ENCODE measurements at places on chromosomes 3 and 15.

DNA sequence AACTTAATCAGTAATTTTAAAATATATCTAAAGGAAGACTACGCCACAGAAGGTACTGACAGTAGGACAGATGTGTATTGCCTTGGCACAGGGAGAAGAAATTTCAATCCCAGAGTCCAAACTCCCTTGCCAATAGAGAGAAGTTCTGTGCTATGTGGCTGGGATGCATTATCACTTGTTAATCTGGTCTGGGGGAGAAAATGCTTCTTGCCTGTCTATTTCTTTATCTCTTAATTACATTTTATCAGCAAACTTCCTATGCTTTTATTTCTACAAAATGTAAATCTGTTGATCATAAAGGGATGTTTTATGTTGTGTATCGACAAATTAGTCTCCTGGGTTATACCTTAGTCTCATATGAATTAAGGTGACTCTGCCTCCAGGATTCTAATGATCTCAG lies 21.7 kb downstream of the RBMS3 start:
- H3K27me3 ChIP-seq, result no peaks in the 10 kb centered on the region
- DNase-seq, result no peak
- H3K27ac ChIP-seq, result no peak overlapping the region
- no peak overlapping the region for H3K4me3 ChIP-seq
- peaks cover 8% of the 10 kb centered on the region for H3K4me1 ChIP-seq
- H3K36me3 ChIP-seq, result no peaks in the 10 kb centered on the region

GRCh38 chr3:141248064-141248463 lies 16.4 kb downstream of the PXYLP1 start:
- H3K4me1 ChIP-seq, result no peaks in the 10 kb centered on the region
- no peak overlapping the region for H3K27ac ChIP-seq
- H3K36me3 ChIP-seq, result no peaks in the 10 kb centered on the region
- H3K4me3 ChIP-seq, result no peak overlapping the region
- no peak for DNase-seq

DNA sequence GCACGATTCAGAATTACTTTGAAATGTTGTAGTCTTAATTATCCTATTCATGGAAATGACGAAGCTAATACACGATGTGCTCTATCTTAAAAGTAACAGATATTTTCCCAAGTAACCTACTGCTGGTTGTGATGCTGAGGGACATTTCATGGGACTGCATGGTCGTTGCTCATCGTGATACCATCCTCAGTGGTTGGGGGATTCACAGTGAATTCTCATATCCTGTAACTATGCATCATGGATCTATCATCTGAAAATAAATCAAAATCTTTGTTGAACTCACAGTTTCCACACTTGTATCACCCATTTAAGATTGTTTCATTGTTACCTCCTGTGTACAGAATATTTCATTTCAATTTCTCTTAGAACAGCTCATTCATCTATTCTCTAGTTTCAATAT lies 84.7 kb downstream of the OPA1 start:
- no peak overlapping the region for H3K4me3 ChIP-seq
- no peaks in the 10 kb centered on the region for H3K4me1 ChIP-seq
- no peak overlapping the region for H3K27ac ChIP-seq
- no peak for DNase-seq
- no peaks in the 10 kb centered on the region for H3K27me3 ChIP-seq
- peaks cover 6% of the 10 kb centered on the region for H3K36me3 ChIP-seq

- no peaks in the 10 kb centered on the region for H3K27me3 ChIP-seq
- no peaks in the 10 kb centered on the region for H3K4me1 ChIP-seq
- H3K4me3 ChIP-seq, result no peak overlapping the region
- peaks cover 32% of the 10 kb centered on the region for H3K36me3 ChIP-seq
Observed at GRCh38 chr3:33834096-33834453, 35.6 kb downstream of the PDCD6IP start.

- peak overlapping the region; percentile 82 for H3K27ac ChIP-seq
- peaks cover 84% of the 10 kb centered on the region for H3K4me1 ChIP-seq
- no peak overlapping the region for H3K4me3 ChIP-seq
- H3K36me3 ChIP-seq, result no peaks in the 10 kb centered on the region
Observed at GRCh38 chr15:31352339-31352751, 25.7 kb downstream of the KLF13 start.

DNA sequence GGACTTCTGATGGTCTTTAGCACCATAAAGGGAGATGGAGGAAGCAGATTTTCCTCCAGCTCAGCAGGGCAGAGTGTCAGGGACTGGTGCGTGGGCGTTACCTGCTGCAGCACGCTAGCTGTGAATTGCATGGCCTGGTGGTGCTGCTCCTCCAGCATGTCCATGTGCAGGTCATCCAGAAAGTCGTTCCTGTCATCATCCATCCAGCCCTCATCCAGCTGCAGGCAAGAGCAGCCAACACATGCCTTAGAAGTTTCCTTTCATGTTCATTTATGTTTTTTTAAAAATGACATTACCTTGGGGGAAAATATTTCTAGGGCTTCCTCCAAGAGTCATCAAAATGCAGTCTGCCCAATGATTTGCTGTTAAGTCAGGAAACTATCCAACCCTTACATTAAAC lies 239.2 kb downstream of the PDZRN3 start:
- no peaks in the 10 kb centered on the region for H3K4me1 ChIP-seq
- no peaks in the 10 kb centered on the region for H3K27me3 ChIP-seq
- H3K4me3 ChIP-seq, result no peak overlapping the region
- H3K27ac ChIP-seq, result no peak overlapping the region
- H3K36me3 ChIP-seq, result peaks cover 83% of the 10 kb centered on the region

DNA sequence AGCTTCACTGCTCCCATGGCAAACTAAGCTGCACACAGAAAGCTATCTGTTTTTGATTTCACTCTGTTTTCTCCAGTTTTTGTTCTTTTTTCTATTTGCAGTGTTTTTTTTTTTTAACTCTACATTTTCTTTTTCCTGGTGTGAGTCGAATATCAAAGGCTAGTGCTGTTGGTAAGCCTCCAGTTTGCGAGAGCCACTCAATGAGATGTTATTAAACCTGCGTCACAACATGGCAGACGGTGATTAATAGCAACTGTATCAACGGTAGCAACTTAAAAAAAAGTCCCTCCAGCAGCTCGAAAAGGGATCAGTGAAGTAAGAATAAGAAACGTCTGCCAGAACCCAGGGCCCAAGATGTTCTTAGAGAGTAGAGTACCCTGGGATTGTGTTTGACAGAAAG lies 84.1 kb downstream of the MEIS2 start:
- peak overlapping the region; percentile 67 for H3K27ac ChIP-seq
- no peaks in the 10 kb centered on the region for H3K36me3 ChIP-seq
- no peaks in the 10 kb centered on the region for H3K27me3 ChIP-seq
- DNase-seq, result no peak
- peak overlapping the region; percentile 32 for H3K4me3 ChIP-seq
- peaks cover 8% of the 10 kb centered on the region for H3K4me1 ChIP-seq

- H3K27me3 ChIP-seq, result no peaks in the 10 kb centered on the region
- DNase-seq, result peak; percentile 51
- no peak overlapping the region for H3K27ac ChIP-seq
- no peaks in the 10 kb centered on the region for H3K36me3 ChIP-seq
- H3K4me1 ChIP-seq, result no peaks in the 10 kb centered on the region
- H3K4me3 ChIP-seq, result no peak overlapping the region
Observed at GRCh38 chr3:131396170-131396569, 14.6 kb downstream of the NUDT16 start.

GRCh38 chr3:122985539-122985938 lies 42.0 kb downstream of the SEMA5B start:
- no peaks in the 10 kb centered on the region for H3K36me3 ChIP-seq
- H3K27me3 ChIP-seq, result peaks cover 40% of the 10 kb centered on the region
- H3K4me1 ChIP-seq, result no peaks in the 10 kb centered on the region

DNA sequence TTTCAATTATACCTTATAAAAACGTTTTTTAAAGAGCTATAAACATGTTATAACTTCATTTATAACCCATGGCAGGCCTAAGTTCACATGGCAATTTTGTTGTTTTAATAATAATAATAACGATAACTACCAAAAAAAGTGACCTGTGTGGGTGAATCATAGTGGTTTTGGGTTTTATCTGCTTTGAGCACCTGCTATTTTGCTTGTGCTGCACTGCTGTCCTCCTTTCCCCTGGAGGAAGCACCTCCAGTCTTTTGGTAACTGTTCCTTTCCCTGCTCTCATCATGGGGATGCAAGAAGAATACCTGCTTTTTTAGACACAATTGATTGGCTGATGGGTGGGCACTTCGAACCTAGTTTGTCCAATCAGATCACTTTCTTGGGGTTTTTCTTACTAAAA lies 388.0 kb upstream of the TBL1XR1 start:
- no peaks in the 10 kb centered on the region for H3K36me3 ChIP-seq
- H3K4me1 ChIP-seq, result no peaks in the 10 kb centered on the region
- DNase-seq, result no peak
- no peaks in the 10 kb centered on the region for H3K27me3 ChIP-seq
- no peak overlapping the region for H3K4me3 ChIP-seq

DNA sequence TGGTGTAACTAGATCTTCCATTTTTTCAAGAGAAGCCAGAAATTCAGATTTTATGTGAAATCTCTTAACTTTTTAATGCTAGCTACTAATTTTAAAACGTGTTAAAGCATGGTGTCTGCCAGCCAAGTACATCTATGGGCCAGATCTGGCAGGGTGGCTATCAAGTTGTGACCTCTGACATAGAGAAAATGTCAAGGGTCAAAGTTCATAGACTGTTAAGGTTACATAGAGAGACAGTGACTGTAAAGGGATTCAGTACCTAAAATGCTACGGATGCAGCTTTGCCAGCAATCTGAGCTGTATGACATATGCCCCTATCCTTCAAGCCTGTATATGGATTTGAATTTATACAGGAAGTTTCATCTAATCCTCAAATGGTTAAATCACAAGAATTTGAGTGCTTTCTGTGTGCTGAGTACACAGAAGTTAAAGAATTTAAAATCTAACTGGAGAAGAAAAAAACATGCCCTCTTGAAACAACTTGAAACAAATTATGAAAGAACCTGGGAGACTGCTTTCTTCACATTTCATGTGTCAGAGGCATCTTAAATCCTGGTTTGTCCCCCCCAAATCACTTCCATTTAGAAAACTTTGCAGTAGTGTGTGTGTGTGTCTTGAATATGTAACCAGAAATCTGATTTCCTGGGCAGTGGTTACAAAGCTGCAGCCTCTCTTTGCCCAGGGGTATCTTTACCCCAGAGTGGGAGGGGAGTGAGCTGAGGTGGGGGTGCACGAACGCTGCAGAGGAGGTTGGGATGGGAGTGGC lies 895 bp upstream of the ARHGAP31 start:
- H3K27me3 ChIP-seq, result no peaks in the 10 kb centered on the region
- H3K27ac ChIP-seq, result peak overlapping the region; percentile 95
- peak overlapping the region; percentile 85 for H3K4me3 ChIP-seq
- no peaks in the 10 kb centered on the region for H3K36me3 ChIP-seq
- no peak for DNase-seq

DNA sequence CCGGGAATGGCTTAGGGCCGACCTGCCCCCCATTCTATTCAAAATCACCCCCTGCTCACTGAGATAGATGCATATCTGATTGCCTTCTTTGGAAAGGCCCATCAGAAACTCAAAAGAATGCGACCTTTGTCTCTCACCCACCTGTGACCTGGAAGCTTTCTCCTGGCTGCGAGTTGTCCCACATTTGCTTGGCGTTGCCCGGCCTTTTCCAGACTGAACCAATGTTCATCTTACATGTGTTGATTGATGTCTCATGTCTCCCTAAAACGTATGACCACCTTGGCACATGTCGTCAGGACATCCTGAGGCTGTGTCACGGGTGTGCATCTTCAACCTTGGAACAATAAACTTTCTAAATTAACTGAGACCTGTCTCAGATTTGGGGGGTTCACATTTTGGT lies 3.4 kb upstream of the MUC20 start:
- H3K27ac ChIP-seq, result no peak overlapping the region
- no peaks in the 10 kb centered on the region for H3K4me1 ChIP-seq
- peaks cover 21% of the 10 kb centered on the region for H3K36me3 ChIP-seq
- H3K27me3 ChIP-seq, result no peaks in the 10 kb centered on the region
- H3K4me3 ChIP-seq, result no peak overlapping the region
- no peak for DNase-seq

- H3K27ac ChIP-seq, result no peak overlapping the region
- H3K36me3 ChIP-seq, result no peaks in the 10 kb centered on the region
- H3K27me3 ChIP-seq, result no peaks in the 10 kb centered on the region
- H3K4me3 ChIP-seq, result no peak overlapping the region
Observed at GRCh38 chr15:88331291-88331690, 74.8 kb upstream of the NTRK3 start.

GRCh38 chr15:19987389-19988048 lies 554.1 kb downstream of the GOLGA6L6 start:
- no peaks in the 10 kb centered on the region for H3K4me1 ChIP-seq
- no peaks in the 10 kb centered on the region for H3K36me3 ChIP-seq
- no peak for DNase-seq
- H3K4me3 ChIP-seq, result no peak overlapping the region

- H3K36me3 ChIP-seq, result no peaks in the 10 kb centered on the region
- H3K4me3 ChIP-seq, result no peak overlapping the region
- no peaks in the 10 kb centered on the region for H3K27me3 ChIP-seq
- no peak overlapping the region for H3K27ac ChIP-seq
- no peak for DNase-seq
Observed at GRCh38 chr15:77219841-77220240, 148.9 kb upstream of the TSPAN3 start.

DNA sequence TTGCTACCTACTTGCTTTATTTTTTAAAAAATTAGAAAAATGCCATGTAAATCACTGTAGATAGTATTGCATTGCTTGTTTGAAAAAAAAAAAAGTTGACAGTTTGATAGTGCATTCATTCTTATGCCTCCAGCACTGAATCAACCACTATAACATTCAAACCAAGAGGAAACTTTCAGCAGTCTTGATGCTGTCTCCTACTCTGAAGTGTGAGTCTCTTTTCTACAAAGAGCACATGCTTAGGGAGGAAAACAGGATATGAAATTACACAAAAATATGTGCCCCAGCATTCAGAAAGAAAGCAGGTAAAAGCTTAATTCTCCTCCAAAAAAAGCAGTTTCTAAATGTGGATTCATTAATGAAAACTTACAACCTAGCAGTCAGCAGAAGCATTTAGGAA lies 78.3 kb downstream of the ZBTB20 start:
- H3K27ac ChIP-seq, result no peak overlapping the region
- no peaks in the 10 kb centered on the region for H3K27me3 ChIP-seq
- no peak for DNase-seq
- H3K4me1 ChIP-seq, result peaks cover 36% of the 10 kb centered on the region

DNA sequence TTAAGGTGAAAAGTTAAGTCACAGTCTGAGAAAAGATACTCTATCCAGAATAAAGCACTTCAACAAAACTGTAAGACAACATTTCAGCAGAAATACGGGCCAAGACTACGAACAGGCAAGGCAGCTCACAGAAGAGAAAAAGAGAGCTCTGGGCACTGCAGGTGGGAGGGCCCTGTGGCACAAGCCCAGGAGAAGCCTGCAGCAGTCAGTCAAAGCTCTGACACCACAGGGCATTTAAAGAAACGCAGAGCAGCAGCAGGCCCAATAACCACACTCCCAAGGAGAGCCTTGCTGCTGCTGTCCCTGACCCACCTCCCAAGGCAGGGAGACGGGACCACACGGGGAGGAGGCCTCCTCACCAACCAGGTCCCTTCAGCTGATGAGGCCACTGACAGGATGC lies 19.2 kb downstream of the CHSY1 start:
- no peaks in the 10 kb centered on the region for H3K27me3 ChIP-seq
- peaks cover 7% of the 10 kb centered on the region for H3K4me1 ChIP-seq

- H3K36me3 ChIP-seq, result no peaks in the 10 kb centered on the region
- H3K27ac ChIP-seq, result no peak overlapping the region
- H3K27me3 ChIP-seq, result no peaks in the 10 kb centered on the region
- no peaks in the 10 kb centered on the region for H3K4me1 ChIP-seq
Observed at GRCh38 chr3:103617961-103618360, 1183.1 kb downstream of the ZPLD1 start.

Data from tibial artery (tissue), 4 donors.